Stimulated activated CD4-positive, alpha-beta T cell treated with anti-CD3 and anti-CD28 coated beads, Interleukin-15, amount 100 ng/mL, for 24 hours (primary cell): ENCODE measurements at places on chromosomes 2 and 18.

GRCh38 chr2:59938181-59938580 lies 615.3 kb downstream of the BCL11A start:
- no peak for DNase-seq

GRCh38 chr18:72866442-72866900 lies 1.3 kb downstream of the NETO1 start:
- DNase-seq, result no peak

DNA sequence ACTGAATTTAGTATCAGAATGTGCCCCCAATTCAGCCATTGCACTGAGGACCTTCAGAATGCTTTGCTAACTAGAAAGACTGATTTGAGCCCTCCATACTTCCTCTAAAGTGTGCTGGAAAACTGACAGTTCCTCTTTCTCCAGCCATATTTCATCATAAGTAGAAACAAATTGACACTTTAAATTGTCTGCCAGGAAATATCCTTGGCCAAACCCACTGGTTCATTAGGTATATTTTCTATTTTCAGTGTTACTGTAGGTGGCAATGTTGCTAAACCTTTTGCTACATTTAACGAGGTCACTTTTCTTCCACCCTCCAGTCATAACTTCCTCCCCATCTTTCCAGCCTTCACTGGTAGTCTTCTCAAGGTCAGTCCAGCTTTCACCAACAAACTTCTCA lies 21.5 kb downstream of the SP5 start:
- no peak for DNase-seq

DNA sequence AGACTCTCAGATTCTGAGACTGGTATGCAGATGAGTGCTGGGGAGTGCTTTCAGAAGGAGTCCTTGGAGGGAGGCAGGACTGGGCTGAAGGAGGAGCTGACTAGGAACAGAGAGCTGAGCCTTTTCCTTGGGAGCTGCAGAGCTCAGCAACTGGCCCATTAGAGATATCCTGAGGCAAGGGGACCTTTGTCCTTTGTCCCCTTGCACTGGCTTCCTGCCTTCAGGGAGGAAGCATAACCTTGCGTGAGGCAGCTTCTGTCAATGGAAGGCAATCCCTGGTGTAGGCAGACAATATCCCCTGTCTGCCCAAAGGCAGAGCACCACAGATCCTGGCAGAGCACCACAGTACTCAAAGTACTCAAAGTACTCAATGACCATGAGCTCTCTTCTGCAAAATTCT lies 375.3 kb downstream of the HRH4 start:
- DNase-seq, result no peak

- no peak for DNase-seq
Observed at GRCh38 chr2:64207573-64207972, 63.4 kb upstream of the PELI1 start.

GRCh38 chr2:113127646-113128570 lies 510 bp downstream of the IL1RN start:
- DNase-seq, result no peak
